Left kidney (tissue), 8 donors: ENCODE measurements at places on chromosomes 13 and 19. TPM values are rescaled to one million over a fixed set of nuclear protein-coding genes. Genes with fewer than 3 reads are reported as not detected.

The ZNF266 gene
- 42.1 TPM for polyA plus RNA-seq

DNA sequence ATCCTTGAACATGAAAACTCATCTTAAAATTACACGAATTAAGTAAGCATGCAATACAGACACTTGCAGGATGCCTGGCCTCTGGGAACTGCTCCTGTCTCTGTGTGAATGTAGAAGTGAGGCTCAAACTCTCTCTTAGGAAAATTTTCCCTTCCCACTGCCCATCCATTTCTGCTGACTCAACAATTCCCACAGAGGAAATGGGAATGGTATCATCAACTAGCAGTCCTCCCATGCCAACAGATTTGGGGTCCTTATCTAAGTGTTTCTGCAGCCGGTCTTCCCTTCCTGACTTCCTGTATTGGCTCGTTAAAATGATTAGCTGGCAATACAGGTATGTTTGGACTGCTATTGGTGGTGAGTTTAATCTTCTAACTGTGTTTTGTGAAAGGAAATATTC lies 85.8 kb downstream of the DOCK9 start:
- no peak for DNase-seq

DNA sequence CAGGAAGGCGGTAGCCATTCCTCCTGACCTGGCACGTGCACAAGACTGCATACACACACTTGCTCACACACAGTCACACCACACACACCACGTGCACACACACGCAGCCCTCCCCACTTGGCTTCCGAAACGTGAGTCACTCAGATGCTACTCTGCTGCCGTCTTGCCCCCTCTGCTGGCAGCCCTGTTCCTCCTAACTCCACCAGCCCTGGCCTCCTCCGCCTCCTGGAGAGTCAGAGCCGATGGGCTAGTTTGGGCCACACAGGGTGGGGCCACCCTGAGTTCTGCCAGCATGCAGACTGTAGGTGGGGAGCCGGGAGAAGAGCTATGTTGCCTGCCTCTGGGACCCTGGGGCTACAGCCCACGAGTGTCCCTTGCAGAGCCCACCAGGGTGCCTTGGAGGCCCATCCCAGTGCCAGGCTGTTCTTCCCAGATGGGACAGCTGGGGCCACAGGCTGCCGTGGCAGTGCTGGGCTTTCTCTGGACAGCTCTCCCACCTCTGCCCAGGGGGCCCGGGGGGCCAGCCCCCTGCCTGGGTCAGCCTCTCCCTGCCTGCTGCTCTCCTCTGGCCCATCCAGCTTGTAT lies 12.1 kb downstream of the PIN1 start:
- no peak for DNase-seq

DNA sequence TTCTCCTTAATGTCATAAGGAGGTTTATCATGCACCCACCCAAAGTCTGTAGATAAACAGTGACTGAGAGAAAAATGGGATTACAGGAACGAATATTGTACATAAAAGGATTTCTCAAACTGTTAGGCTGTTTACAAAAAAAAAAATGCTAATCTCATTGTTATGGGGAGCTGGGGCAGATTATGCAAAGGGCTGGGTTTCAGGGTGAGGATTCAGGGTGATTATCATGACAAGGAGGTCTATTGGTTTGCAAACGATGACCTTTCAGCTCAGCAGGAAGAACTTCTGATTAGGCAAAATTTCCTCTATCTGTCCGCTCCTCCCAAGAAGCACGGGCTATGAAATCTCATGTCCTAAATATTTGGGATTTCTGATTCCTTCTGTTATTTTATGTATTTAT lies 41.4 kb downstream of the NLRP12 start:
- DNase-seq = no peak

The FGF22 gene
- polyA plus RNA-seq = 0.60 TPM

The KLF1 gene
- polyA plus RNA-seq = 0.17 TPM

DNA sequence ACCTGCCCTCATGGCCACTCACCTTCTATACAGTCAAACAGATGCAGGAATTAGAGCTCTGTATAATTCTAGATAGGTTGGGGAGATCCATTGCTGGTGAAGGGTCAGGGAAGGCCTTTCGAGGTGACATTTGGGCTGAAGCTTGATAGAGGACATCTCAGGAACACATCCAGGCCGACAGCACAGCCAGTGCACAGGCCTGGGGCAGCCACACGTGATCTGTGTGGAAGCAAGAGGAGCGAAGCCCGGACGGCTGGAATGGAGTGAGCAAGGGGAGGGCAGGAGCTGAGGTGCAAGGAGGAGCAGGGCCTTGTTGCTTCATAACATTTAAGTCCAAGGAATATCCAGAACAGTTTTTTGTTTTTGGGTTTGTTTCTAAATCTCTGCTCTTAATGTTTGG lies 4.5 kb upstream of the OVOL3 start:
- DNase-seq = no peak

DNA sequence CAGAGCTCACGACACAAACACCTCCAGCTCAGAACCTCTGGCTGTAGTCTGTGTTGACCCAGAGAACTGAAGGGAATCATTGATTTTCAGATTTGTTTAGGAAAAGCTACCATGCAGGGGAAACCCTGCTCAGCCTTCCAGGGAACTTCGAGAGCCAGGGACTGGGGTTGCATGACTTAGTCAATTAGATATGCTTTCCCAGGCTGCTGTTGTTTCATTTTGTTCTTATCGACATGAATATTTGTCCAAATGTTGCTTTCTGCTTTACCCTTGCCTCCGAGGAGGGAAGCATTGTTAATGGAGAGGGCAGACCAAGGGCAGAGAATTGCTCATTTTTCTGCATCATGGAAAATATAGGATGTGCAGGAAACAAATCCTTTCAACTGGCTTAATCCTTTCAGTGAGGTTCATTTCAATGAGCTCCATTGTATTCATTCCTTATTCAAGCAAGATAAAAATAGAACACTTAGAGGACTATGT lies 82.5 kb downstream of the KLF5 start:
- DNase-seq = no peak

The SLC8A2 gene
- polyA plus RNA-seq = 0.13 TPM

GRCh38 chr19:55580628-55581144 lies at the start of gene ZNF579:
Gene ZNF579 (minus strand): TSS chr19:55580848. CDS start chr19:55579639, 1,209 bp downstream.
- peak; percentile 89 for DNase-seq

DNA sequence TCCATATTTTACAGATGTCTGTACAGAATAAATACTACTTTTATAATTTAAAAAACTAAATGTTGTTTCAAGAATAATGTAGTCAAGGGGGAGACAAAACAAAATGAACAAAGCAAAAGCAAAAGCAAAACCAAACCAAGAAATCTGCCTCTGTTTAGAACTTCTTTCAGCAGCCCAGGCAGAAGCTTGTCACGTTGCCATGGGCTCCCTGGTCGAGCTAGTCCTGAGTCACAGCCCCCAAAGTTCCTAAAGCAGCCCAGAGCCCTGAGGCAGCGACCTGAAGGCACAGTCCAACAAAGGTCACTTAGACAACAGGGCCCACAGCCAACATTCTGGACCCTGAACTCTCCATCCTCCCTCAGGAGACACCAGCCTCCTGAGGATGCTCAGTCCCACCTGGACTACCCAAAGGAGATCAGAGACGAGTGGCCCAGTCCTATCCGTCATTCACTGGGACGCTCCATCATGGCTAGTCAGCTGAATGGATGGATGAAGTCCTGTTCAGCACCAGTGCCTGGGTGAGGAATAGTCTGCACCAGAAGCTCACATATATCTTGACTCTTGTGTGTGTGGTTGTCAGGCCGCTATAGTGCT lies 41.7 kb downstream of the SIAH3 start:
- no peak for DNase-seq

DNA sequence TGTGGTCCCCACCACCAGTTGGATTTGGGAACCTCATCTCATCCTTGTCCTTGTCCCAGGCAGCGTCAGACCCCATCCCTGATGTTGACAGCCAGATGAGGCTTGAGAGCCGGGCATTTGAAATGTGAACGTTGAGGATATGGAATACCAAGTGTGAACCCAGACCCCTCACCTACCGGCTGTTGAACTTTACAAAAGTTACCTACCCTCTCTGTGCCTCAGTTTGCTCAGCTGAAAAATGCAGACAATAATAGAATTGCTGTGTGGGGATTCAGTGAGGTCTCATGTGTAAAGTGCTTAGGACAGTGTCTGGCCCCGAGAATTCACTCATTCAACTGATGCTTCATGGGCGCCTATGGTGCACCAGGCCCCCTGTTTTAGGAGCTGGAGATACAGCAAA lies 693 bp upstream of the SIGLEC14 start:
- no peak for DNase-seq

- no peak for DNase-seq
These were observed 172.0 kb downstream of the TEX29 start for GRCh38 chr13:111492341-111492950.

GRCh38 chr13:65064967-65065366 lies 2165.2 kb downstream of the PCDH9 start:
- DNase-seq = no peak
